HAP-1 (cell line): ENCODE measurements at places on chromosomes 6 and 20.
A peak's percentile ranks its signal among the peaks of the same experiment; 100 is the strongest.

GRCh38 chr6:30399390-30400058 lies 54.6 kb downstream of the RPP21 start:
- DNase-seq = no peak

GRCh38 chr20:37914672-37915433 lies 11.9 kb downstream of the VSTM2L start:
- DNase-seq = peak; percentile 15

- DNase-seq = no peak
Measured at GRCh38 chr6:4291453-4292403, 156.4 kb upstream of the ECI2 start.

- DNase-seq = no peak
Measured at GRCh38 chr6:157177731-157178336, 145.5 kb downstream of the TMEM242 start.

- no peak for DNase-seq
Measured at GRCh38 chr6:133741375-133741861, 147.5 kb upstream of the TCF21 start.

DNA sequence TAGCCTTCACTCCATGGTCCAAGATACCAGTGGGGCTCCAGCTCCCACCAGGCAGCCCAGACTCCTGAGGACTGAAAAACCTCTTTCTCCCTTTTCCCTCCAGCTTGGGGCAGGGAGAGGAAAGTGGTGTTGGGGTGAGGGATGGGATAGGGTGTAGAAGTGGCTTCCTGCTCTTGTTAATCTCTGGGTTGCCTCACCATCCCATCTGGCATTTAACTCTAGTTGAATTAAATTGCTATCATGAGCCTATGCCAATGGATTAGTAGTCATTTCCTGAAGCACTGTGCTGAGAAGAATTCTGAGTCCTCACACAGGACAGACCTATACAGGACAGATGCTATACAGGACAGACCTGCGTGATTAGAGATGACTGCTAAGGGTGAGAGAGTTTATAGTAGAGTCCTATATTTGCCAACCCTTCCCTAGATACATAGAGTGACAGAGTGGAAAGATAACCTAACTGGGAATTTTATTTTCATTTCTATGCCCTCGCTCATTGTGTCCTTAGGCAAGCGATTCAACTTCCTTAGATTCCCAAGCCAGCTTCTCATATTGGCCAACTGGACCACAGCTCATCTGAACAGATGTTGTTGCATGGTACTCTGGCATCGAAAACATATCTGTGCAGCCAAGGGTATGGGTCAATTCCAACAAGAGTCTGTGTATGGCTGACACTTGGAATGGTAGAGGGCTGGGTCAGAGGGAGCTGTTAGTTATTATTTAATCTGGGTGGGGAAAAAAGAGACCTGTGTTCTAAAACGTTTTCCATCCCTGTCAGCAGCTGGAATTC lies 42.8 kb downstream of the MCHR2 start:
- DNase-seq = no peak

- no peak for DNase-seq
Measured at GRCh38 chr20:20440886-20441658, 73.2 kb downstream of the INSM1 start.

GRCh38 chr6:147285087-147285855 lies 81.1 kb downstream of the STXBP5 start:
- no peak for DNase-seq

DNA sequence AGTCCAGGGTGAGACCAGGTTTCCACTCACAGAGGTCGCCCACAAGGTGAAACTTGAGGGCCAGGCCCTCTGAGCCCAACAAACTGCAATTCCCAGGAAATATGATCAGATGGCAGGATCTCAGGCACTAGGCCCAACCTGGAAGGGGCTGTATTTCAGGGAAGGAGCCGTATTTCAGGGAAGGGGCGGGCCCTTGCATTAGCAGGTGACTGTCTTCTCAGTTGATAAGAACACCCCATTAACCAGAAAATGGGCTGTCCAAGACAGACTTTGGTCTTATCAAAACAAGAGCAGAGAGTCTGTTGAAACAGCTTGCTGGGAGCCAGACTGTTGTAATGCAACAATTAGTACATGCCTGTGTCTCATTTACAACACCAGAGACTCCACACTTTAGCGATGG lies 10.9 kb upstream of the BNIP5 start:
- no peak for DNase-seq

GRCh38 chr6:83138118-83138722 lies 54.8 kb downstream of the PGM3 start:
- DNase-seq = no peak

DNA sequence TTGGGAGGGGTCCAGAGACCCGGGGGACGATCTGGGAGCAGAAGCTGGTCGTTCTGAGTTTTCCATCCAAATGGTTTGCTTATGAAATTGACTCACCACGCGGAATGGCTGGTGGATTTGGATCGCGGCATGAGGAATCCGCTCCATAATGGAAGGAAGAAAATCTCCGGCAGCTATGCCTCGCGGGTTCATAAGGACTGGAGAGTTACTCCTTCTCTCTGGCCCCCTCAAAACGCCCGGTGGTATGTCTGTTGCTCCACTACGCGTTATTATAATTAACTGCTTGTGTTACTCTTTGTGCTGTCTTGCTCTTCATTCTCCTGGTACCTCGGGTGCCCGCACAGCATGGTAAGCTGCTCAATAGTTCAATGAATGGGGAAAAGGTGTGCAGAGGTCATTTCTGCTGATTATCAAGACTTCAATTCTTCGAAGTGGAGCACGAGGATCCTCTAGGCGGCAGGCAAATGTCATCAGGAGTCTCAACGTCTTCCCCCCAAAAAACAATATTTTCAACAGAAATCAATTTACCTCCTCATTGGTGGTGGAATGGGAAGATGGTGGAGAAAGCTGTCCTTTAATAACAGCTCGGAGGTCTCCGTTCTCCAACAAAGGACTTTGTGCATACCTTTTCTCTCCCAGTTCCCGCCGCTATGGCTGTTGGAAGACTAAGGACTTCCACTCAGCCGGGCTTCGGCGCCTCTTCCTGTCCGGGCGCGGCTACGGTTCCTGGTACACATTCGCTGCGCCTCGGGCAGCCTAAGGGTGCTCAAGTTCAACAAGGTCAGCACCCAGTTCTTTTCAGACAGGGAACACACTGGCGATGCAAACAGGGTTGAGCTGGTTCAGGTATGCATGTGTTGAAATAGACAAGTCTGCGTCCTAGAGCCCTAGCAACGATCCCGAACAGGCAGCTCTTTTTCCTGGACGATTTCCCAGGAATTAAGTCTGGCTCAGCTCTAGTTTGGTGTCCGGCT lies 9.2 kb upstream of the PRSS16 start:
- no peak for DNase-seq
